GM23248 (cell line): ENCODE measurements at places on chromosomes 3 and 15. TPM values are rescaled to one million over a fixed set of nuclear protein-coding genes. Genes with fewer than 3 reads are reported as not detected.

- H3K4me3 ChIP-seq, result no peak overlapping the region
- DNase-seq, result no peak
- H3K27me3 ChIP-seq, result no peaks in the 10 kb centered on the region
- H3K4me1 ChIP-seq, result no peaks in the 10 kb centered on the region
- H3K36me3 ChIP-seq, result no peaks in the 10 kb centered on the region
- H3K27ac ChIP-seq, result no peak overlapping the region
Measured at GRCh38 chr3:7368597-7368996, 507.7 kb downstream of the GRM7 start.

DNA sequence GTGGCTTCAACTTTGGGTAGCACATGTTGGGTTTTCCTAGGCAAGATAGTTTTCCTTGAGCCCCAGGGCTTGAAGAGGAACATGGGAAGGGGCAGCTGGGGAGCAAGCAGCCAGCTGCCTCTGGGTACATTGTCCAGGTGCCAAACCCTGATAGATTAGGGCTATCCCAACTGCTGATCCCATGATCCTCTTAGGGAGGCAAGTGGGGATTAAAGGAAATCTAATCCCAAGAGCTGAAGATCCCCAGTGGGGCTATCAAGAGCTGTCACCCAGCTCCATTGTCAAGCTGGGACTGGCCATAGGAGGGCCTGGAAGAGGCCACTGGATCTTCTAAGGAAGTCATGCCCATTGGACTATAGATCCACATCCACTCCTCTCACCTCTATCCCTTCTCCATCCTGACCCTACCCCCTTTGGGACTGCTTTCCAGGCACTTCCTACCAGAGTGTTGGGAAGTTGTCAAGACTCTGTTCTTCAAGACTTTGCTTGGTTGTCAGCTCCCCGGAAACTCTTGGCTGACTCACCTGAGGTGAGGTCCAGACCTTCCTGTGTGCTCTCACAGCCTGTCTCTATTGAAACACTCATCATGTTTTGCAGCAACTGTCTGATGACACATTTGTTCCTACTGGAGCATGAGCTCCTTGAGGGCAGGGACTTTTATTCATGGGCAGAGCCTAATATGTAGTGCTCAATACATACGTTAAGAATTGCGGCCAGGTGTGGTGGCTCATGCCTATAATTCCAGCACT is 5.9 kb downstream of the CAMK2N2 start:
- 0 out of 2 replicates have a peak, but pooled peaks cover 2% of the 10 kb centered on the region for H3K4me1 ChIP-seq
- H3K27me3 ChIP-seq, result no peaks in the 10 kb centered on the region
- H3K4me3 ChIP-seq, result no peak overlapping the region
- H3K27ac ChIP-seq, result no peak overlapping the region
- H3K36me3 ChIP-seq, result no peaks in the 10 kb centered on the region

- H3K27ac ChIP-seq, result no peak overlapping the region
- no peak for DNase-seq
- H3K36me3 ChIP-seq, result no peaks in the 10 kb centered on the region
- H3K4me3 ChIP-seq, result no peak overlapping the region
- no peaks in the 10 kb centered on the region for H3K4me1 ChIP-seq
- H3K27me3 ChIP-seq, result no peaks in the 10 kb centered on the region
Measured at GRCh38 chr3:22098021-22098420, 347.0 kb upstream of the ZNF385D start.

DNA sequence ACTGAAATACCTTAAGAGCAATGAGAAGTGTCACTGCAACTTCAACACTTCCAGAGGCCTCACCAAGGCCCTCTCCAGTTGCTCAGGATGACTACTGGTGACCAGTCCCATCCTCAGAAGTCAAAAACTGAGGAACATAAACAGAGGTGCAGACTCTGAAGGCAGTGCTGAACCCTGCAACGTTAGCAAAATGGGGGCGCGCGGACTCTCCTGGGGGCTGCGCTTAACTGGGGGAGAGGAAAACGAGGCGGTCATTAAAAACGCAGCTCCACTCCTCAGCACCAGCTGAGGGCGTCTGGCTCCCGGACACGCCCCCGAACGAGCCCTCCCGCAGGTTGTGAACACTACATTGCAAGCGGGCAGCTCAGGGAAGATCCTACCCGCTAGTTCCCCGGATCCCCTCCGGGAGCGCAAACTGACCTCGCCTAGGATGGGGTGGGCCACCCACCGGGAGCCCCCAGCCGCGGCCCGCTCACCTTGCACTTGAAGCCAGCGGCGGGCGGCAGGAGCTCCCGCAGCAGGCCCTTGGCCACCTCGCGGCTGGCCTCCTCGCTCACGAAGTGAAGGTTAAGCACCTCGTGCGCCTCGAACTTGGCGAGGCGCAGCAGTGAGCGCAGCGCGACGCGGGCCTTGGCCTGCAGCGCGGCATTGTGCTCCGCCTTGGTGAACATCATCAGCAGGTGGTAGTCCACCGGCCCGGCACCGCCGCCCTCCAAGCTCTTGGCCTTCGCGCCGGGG is 711 bp downstream of the XXYLT1 start:
- H3K4me1 ChIP-seq, result peaks cover 15% of the 10 kb centered on the region
- H3K27ac ChIP-seq, result peak overlapping the region; percentile 52
- peak; percentile 68 for DNase-seq

GRCh38 chr3:137304313-137305056 is 346.7 kb downstream of the IL20RB start:
- no peaks in the 10 kb centered on the region for H3K27me3 ChIP-seq
- H3K4me3 ChIP-seq, result no peak overlapping the region
- H3K36me3 ChIP-seq, result no peaks in the 10 kb centered on the region
- DNase-seq, result no peak

SLC22A13 gene
- total RNA-seq, result 0.38 and 0.86 TPM in 2 replicates

ISG20 gene
- total RNA-seq, result not detected in 2 replicates
